Camera-type eye (tissue), 1 donor: ENCODE measurements at places on chromosomes 5 and 9. TPM values are rescaled to one million over a fixed set of nuclear protein-coding genes. Genes with fewer than 3 reads are reported as not detected.

Gene AGXT2
- not detected for total RNA-seq

Gene OLFML2A
- 62.5 TPM for total RNA-seq

Gene CCL27
- not detected for total RNA-seq

Gene IL3
- total RNA-seq = not detected

Gene PTGS1
- 3.2 TPM for total RNA-seq
